Activated CD4-positive, alpha-beta T cell treated with anti-CD3 and anti-CD28 coated beads, Interleukin-2, Interleukin-6, amounts not matched to agents 100 ng/mL and 50 ng/mL, durations not matched to agents 16 hours and 8 hours (primary cell): ENCODE measurements at places on chromosomes 3 and 15.

GRCh38 chr3:27428446-27428845 is 55.7 kb downstream of the SLC4A7 start:
- no peak for DNase-seq

GRCh38 chr15:62291262-62291661 is 126.2 kb upstream of the C2CD4B start:
- no peak for DNase-seq

GRCh38 chr3:33716227-33716626 is 1.8 kb downstream of the CLASP2 start:
- no peak for DNase-seq

DNA sequence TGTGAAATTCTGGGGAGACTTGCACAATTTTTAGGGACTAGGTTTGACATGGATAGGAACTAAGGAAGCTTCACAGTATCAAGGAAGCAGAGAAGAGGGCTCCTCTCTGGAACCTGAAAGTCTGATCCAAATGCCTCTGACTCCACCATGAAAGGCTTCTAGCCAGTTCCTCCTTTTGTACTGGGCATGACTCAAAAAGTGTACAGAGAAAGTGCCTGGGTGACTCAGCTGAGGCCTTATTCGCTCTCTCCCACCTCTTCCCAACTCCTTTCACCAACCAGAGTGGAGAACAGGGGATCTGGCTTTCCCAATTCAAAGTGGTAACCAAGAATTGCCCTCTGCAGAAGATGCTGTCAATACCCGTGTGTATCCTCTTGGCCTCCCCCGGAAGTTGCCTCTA is 342.9 kb upstream of the PROK2 start:
- no peak for DNase-seq

GRCh38 chr15:81398910-81399551 is 25.0 kb upstream of the TMC3 start:
- no peak for DNase-seq

- no peak for DNase-seq
These were observed 374.4 kb downstream of the PTPRG start for GRCh38 chr3:61935814-61936213.

- DNase-seq: no peak
These were observed 45.1 kb downstream of the TNIK start for GRCh38 chr3:171415070-171415469.

DNA sequence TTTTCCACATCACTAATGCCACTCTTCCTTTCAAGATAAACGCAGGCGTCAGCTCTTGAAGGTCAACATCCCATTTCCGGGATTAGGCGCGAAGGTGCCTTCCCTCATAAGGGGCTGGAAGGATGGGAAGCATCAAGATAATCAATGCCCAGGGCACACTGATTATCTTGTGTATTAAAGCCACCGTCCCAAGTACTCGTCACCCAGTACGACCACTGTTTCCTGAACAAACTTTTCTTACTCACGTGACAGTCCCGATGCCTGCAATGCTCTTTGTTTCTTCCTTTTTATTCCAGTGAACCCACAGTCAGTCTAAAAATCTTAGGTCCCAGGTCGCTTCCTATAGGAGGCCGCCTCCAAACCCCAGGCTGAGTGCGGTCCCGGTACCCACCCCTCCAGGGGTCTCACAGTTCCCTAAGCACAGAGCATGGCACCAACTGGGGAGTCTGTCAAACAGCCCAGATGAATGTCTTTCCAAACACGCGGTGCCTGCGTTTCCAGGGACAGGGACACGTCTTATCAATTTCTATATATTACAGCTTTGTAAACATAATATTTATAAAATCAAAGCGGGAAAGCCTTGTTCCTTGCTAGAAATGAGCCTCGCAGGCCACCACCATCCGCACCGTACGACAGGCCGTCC is 589 bp downstream of the ANAPC13 start:
- DNase-seq: no peak

GRCh38 chr3:148998297-148998696 is 7.0 kb downstream of the GYG1 start:
- DNase-seq: no peak

GRCh38 chr15:37098468-37099318 is 1.7 kb downstream of the MEIS2 start:
- DNase-seq: peak; percentile 25

DNA sequence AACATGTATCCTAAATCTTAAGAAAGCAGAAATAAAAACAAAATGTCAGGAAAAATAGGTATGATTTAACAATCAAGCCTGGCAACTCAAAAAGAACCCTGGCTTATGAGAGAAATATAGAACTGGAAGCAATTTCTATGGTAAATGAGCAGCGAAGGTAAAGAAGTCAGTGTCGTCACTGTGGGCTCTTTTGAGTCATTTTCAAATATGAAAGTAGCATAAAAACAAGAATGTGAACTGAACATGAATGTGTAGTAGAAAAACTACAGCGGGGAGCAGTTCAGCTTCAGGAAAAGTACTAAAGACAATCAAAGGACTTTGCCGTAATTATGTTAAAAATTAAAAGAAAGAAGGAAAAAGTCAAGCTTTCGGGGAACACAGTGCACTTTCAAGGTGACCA is 17.5 kb downstream of the LSG1 start:
- peak; percentile 78 for DNase-seq

DNA sequence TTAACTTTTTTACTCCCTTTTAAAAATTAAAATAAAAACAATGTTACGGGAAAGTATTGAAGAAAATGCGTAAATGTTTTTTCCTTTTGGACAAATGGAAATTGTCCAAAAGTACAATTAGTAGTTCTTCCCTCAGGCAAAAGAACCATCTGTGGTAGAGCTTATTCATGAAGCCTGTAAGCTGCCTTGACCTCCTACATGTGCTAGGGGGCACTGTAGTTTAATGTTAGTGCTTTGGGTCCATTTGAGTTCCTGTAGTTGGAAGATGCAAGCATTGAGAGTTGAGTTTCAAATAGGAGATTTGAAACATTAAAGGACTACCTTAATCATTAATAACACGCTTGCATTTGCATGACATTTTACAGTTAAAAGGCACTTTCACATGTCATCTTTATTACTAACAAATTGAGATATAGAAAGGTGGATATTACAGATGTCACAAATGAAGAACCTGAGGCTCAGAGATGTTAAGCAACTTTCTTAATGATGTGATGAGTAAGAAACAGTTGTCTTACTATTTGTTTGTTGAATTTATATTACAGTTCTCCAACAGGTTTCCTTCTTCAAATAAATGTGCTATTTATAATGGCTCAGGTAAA is 1.8 kb upstream of the ZNF385D start:
- DNase-seq: peak; percentile 5

GRCh38 chr3:4930501-4930900 is 48.7 kb upstream of the BHLHE40 start:
- DNase-seq: no peak

- DNase-seq: no peak
These were observed 20.6 kb downstream of the MEIS2 start for GRCh38 chr15:37079726-37080125.

GRCh38 chr3:160081958-160082533 is 93.4 kb downstream of the IL12A start:
- DNase-seq: peak; percentile 3

DNA sequence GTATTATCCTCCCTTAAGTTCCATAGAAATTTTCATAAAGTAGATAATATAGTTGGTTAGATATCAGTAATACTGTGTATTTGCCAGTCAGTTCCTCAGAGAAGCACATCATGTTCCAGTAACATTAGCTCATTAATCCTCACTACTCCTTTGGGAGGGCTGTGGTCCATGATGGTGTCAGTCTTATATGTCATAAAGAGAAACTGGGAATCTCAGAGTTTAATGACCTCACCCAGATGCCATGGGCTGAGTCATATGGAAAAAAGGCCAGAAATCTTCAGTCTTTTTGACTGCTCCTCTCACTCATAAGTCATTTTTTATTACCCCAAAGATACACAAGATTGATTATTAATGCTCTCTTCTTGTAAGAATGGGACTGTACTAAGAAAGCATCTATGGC is 188.6 kb downstream of the CHL1 start:
- DNase-seq: no peak

DNA sequence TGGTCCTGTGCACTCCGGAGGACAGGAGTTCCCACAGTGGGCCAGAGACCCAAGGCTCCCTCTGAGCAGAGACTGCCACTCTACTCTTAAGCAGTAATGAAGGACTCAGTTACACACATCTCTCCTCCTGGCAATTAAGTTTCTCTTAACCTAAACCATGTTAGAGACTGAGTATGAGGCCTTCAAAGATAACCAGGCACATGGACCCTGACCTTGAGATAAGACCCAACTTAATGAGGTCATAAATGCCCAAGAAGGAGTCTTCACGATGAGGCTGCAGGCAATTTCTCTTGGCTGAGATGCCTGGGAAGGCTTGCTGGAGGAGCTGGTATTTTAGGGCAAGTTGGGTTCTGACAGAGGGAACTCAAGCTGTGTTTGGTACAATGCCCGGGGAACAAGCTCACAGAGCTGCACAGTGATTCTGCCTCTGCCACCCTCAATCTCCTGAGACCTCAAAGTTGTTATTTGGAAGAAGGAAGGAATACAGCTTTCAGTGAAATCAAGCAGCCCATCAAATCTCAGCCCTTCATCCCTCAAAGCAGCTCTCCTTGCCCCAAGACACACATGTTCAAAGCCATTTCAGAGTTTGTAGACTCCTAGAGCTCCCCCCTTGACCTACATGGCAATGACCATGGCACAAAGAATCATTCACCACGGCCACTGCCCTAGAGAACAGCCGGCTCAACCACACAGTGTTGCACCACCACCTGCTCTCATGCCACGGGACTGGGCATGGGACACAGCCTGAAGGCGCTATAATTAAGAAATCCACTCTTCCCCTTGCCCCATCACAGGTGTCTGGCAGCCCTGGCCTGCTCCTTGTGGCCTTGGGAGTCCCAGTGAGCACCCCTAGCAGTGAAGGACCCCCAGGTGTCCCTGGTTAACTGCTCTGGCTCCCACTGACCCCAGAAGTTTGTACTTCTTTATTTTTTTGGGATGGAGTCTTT is 7.1 kb downstream of the RMDN3 start:
- DNase-seq: no peak

DNA sequence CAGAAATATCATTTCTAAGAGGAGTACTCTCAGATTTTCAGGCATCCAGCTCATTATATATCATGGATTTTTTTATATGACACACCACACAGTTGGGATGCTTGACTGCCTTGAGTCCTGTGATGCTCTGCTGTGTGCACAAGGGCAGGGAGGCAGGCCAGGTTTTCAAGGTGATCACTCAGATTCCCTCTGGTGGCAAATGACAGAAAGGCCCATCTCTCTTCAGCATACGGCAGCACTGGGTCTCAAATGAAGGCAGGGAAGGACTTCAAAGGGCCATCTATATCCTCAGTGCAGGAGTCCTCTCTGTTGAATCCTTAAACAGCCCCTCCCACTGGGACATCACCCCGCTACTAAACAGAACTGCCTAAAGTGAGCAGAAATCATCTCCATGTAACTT is 54.8 kb upstream of the MYO5C start:
- DNase-seq: no peak

GRCh38 chr15:44087578-44088465 is 107.2 kb downstream of the FRMD5 start:
- no peak for DNase-seq

DNA sequence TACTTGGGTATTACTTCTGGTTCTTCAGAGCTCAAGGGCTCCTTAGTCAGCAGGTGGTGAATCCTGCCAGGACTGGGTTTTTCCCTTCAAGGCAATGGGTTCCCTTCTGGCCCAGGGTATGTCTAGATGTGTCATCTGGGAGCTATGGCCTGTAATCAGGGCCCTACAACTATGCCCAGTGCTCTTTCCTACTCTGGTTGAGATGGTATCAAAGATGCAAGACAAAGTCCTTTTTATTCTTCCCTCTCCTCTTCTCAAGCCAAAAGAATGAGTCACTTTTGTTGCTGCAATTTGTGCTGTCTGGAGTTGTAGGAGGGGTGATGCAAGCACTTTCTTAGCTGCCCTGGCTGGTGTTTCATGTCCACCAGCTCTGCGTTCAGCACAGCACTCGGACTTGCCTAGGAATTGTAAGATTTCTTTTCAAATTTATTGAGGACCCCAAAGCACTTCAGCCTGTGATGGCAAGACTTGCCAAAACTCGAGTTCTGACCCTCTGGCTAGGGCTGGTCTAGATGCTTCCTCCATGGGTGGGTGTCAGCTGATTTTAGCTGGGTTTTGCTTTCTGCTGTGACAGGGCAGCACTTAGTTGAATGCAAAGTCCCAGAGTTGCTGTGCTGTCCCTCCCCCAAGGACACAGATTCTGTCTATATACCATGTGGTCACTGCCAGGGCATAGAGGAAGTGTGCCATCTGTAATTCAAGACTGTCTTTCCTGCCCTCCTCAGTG is 129.2 kb upstream of the CBLB start:
- no peak for DNase-seq

GRCh38 chr3:11819146-11819689 is 27.5 kb downstream of the TAMM41 start:
- no peak for DNase-seq

DNA sequence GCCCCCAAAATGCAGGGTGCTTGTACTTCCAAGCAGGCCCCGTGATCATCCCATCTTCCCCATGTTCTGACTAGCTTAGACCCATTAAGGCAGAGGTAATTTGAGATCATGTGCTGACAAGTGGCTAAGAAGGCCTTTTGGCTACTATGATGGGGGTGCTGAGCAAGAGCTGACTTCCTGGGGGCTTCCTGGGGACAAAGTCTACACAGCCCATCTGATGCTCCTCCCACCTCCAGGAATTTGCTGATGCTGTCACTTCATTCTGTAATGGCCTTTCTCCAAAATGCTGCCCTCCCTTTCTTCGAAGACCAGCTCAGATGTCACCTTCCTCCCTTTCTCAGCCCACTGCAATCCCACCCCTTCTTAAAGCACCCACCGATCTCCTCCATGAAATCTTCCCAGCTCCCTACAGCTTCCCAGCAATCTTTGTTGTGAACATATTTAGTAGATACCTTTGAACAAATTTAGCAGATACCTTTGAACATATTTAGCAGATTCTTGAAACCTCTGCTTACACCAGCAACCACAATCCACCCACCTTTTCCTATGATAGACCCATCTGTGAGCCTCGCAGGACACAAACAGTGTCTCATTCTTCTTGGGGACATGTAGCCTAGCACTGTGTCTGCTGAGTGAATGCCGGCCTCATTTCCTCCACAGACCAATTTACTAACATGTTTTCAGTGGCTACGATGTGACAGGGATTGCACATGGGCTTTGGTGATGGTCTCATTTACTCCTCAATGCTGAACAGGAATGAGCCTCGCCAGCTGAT is 223.3 kb downstream of the EPHB1 start:
- no peak for DNase-seq

- peak; percentile 67 for DNase-seq
These were observed 80.6 kb downstream of the ARIH1 start for GRCh38 chr15:72554471-72555425.

- no peak for DNase-seq
These were observed 263.5 kb downstream of the NFKBIZ start for GRCh38 chr3:102112704-102113230.

DNA sequence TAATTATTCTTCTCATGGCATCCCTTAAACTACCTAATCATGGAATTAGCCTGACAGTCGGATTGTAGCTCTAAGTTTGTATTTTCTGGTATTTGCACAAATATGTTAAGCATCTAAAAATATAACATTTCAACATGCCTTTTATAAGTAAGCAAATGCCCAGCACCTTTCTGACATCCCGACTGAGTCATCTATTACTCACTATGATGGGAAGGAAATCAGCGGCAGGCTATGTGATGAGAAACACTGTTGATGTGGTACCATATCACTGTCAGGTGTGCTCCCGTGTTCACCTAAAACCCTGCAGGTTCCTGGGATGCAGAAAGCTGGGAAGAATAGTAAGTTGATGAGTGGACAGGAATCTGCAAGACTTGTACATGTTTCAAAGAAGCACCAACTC is 367.8 kb upstream of the IL12A start:
- no peak for DNase-seq

- no peak for DNase-seq
These were observed 365.2 kb upstream of the AGTR1 start for GRCh38 chr3:148332509-148332908.

- DNase-seq: no peak
These were observed 21.4 kb downstream of the LMCD1 start for GRCh38 chr3:8523041-8523440.
